ENCODE measurements at places on chromosomes 11 and 22. TPM values are rescaled to one million over a fixed set of nuclear protein-coding genes. Genes with fewer than 3 reads are reported as not detected.
A peak's percentile ranks its signal among the peaks of the same experiment; 100 is the strongest.

CNGA4 gene
- not detected for total RNA-seq

CYB5R2 gene
- 5.7 TPM for total RNA-seq

GRCh38 chr11:1845561-1846452, 7.0 kb downstream of the TNNI2 start:
- H3K27me3 ChIP-seq = no peaks in the 10 kb centered on the region
- DNase-seq = no peak
- peak overlapping the region; percentile 69 for H3K27ac ChIP-seq
- no peaks in the 10 kb centered on the region for H3K36me3 ChIP-seq
- peaks cover 40% of the 10 kb centered on the region for H3K4me1 ChIP-seq
- H3K4me3 ChIP-seq = no peak overlapping the region

DNA sequence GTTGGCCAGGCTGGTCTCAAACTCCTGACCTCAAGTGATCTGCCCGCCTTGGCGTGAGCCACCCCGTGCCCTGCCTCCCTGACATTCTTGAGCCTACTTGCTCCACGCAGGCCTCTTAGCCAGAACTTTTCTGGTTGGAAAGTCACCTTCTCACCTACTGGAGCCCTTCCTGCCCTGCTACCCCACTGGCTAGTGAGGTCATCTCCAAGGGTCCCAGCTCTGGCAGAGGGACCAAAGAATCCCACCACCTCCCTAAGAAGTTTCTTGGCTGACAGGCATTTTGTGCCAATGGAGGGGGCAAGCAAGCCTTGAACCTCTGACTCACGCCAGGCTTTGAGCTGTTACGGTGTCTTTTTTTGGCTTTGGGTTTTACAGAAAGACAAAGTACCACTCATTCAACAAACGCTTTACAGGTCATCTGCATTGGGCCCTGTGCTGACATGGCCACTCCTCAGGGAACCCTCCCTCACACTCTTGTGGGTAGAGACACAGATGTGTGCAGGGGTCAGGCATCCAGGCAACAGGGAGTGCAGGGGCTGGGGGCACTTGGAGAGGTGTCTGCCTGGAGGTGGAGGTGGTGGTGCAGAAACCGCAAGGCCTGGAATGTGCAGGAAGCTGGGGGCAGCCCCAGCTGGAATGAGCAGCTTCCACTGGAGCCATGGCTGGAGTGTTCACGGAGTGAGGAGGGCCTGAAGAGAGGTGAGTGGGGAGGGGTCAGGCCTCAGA, 27.1 kb upstream of the WNT11 start:
- no peak for DNase-seq
- H3K4me1 ChIP-seq = peaks cover 26% of the 10 kb centered on the region
- H3K27ac ChIP-seq = no peak overlapping the region
- H3K36me3 ChIP-seq = no peaks in the 10 kb centered on the region
- H3K4me3 ChIP-seq = peak overlapping the region; percentile 45

DNA sequence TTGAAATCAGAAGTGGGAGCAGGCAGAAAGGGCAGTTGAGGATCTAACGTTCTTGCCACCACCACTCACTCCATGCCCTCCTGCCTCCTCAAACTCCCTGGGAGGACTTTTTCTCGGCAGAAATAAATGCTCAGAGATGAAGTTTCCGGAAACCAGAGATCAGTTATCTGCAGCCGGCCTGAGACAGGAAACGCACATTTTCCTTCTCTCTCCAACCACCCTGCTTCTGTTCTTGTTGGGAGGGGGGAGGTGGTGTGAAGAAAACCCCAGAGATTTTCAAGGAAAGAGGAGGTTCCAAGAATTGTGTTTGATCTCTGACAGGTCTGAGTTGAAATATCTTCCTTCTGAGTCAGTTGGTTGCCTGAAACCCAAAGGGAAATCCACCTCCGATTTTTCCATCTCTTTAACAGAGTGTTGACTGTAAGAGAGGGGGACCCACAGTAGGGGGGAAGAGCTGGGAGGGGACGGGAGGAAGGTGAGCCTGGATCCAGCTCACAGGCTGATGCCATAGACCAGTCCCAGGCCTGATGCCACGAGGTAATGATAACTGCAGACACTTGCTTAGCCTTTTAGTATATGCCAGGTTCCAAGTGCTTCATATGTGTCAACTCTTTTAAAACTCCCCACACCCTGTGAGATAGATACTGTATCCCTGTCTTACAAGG, 100.8 kb downstream of the TRAF6 start:
- H3K27me3 ChIP-seq = no peaks in the 10 kb centered on the region
- H3K4me1 ChIP-seq = peaks cover 53% of the 10 kb centered on the region
- DNase-seq = no peak
- H3K27ac ChIP-seq = peak overlapping the region; percentile 89
- no peak overlapping the region for H3K4me3 ChIP-seq
- peaks cover 69% of the 10 kb centered on the region for H3K36me3 ChIP-seq

- no peak overlapping the region for H3K4me3 ChIP-seq
- peak overlapping the region; percentile 57 for H3K27ac ChIP-seq
- no peak for DNase-seq
- H3K36me3 ChIP-seq = no peaks in the 10 kb centered on the region
These were observed 69.3 kb downstream of the FAM168A start for GRCh38 chr11:73528483-73529203.

DNA sequence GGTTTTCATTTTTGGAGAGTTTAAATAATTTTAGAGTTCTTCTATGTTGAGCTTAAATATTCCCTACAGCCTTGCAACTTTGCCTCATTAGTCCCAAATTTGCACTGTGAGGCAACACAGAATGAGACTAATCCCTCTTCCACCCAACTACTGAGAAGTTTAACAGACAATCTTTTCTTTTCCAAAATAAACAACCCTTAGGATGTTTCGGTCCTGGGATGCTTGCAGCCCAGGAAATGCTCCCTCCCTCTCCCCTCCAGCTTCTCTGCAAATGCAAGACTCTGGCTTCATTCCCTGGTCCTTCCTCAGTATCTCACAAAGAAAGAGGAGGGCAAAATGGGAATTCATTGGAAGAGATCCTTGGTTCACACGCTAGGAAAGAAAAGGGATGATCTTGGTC, 222.5 kb downstream of the ST3GAL4 start:
- H3K36me3 ChIP-seq = no peaks in the 10 kb centered on the region
- H3K4me3 ChIP-seq = no peak overlapping the region
- H3K27me3 ChIP-seq = no peaks in the 10 kb centered on the region
- no peak for DNase-seq
- no peak overlapping the region for H3K27ac ChIP-seq

Data from osteocyte (in vitro differentiated cells).